ENCODE measurements at places on chromosomes 7 and 10.

DNA sequence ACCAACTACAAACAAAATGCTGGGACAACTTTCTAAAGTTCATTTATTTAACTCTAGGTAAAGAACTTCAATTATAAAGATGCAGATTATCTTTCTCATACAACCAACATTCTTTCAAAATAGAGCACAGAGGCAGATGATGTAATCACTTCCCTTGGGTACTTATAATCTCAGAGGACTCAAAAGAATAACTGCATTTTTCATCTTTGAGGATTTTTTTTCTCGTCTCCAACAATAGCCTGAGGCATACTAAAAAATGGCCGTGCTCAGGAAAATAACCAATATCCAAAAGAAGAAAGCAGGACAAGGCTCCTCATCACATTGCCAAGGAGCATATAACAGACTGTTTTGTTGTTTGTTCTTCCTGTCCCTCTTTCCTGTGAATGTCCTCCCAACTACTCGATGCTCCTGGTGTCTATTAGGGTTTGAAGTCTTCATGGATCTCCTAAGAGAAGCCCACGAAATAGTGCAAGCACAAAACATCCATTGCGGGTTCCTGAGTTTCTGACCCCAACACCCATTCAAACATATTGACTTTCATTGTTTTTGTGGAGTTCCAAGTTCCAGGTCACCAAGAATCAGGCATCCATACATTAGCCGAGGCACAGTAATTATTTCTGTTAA, 182.9 kb downstream of the SORCS1 start:
- no peak for DNase-seq

GRCh38 chr7:27636326-27637006, 26.2 kb downstream of the HIBADH start:
- DNase-seq, result no peak

DNA sequence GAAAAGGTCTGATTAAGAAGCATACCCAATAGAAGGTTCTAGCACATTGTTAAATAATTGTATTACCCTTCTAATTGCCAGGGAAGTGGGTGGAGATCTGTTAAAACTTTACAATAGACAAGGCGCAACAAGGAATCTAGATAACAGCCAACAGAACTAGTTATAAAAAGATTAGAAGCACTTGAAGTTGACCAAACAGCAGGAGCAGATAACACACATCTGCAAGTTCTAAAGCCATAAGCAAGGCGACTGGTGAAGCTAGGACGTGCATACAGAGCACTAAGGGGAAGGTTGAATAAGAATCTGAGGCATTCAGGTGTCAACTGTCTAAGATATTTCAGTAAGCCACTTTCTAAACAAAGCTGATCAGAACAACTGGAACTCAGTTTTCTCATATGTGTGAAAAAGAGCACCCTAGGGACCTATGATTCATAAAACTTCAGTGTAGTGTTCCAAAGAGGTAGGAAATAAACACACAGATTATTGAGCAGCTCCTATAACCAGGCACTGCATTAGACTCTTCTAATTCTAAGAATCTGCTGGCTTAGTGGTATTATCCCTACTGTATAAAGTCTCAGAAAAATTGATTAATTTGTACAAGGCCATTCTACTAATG, 111.2 kb downstream of the SAMD9 start:
- DNase-seq, result no peak

DNA sequence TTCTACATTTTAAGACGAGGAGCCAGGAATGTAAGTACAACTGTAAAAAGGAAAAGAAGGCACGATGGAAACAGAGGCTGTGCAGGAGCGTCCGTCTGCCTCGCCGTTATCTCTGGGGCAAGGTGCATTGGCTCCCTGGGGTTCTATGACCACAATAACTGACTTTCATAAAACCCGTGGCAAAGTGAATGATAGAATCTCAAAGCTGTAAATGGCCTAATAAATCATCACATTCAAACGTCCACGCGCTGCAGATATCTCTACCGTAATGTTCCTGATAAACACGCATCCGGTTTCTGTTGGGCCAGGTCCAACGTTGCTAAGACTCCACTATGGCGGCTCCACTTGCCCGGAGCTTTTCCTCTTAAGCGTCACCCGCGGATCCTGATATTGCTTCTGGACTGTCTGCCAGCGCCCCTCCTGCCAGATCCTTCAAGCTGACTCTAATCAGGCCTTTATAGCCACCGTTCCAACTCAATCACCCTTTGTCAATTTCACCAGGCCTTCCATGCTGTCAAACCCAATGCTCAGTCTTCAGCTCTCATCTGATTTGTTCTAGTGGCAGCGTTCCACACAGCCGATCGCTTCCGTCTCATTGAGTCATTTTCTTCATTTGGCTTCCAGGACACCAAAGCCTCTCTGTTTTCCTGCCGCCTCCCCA, 265.6 kb upstream of the FOXK1 start:
- no peak for DNase-seq

- DNase-seq, result no peak
Observed at GRCh38 chr10:110337906-110338305, 33.2 kb upstream of the SMNDC1 start.

GRCh38 chr7:76044375-76044865, 3.4 kb downstream of the STYXL1 start:
- no peak for DNase-seq

GRCh38 chr10:1467334-1468076, 269.8 kb downstream of the ADARB2 start:
- DNase-seq, result no peak

- no peak for DNase-seq
Observed at GRCh38 chr7:85224171-85224570, 37.3 kb upstream of the SEMA3D start.

DNA sequence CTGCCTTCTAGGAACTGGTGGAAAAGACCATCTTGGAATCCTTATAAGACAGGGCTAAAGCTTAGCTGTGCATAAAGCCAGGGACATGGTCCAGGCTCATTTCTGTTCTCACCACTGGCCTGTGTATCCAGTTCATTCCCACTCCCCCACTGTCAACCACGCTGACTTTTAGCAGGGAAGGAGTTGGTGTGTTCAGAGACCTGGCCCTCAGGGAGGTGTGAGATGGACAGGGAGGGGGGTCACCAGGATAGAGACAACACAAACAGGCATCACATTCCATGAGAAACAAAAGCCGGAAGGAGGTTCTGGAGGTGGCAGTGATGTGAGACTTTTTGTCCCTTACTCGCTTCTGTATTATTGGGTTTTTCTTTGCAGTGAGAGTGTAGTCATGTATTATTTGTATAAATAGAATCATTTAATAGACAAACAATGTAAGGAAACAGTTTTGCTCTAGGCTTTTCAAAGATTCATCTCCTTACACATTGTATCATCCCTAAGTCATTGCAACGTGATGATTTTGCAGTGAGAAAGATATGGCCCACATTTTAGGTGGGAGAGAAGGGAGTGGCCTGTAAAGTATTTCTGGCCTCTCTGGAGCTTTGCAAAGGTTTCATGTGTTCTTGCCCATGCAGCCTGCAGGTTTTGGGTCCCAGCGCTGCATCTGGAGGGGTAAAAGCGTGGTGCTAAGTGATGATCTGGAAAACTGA, 52.0 kb downstream of the EEPD1 start:
- no peak for DNase-seq

DNA sequence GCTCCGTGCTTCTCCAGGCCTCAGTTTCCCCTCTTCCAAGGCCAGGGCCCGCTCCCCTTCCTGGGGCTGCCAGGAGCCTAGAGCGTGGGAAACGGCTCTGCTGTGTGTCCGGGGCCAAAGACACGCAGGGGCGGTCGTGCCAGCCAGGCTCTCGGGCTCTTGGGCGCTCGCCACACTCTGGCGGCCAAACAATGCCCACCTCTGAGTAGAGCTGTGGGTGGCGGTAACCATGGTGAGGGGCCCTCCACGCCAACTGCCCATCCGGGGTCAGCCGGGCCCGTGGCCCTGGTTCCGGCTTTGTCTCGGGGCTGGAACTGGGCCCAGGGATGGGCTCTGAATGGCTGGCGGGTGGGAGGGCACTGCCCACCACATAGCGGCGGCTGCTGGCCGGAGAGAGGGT, 16.0 kb downstream of the GRIFIN start:
- DNase-seq, result no peak

DNA sequence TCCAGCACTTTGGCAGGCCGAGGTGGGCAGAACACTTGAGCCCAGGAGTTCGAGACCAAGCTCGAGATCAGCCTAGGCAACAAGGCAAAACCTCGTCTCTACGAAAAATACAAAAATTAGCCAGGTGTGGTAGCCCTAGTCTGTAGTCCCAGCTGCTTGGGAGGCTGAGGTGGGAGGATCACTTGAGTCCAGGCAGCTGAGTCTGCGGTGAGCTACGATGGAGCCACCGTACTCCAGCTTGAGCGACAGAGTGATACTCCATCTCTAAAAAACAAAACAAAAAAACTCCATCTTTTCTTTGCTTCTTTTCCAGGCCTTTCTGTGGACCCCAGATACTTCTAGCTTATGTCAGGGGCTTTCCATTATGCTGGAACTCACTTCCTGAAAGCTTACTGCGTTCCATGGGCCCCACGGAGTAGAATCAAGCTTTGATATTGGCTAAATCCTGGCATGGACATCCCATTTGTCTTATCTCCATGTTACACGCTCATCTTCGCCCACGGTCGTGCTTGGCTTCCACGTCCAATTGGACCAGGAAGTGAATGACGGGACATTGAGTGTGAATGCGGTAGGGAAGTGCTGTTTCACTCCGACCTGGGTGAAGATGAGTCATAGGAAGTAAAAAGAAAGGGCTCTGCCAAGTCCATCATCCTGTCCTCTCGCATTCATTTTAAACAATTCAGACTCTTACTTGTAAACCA, 45.7 kb downstream of the FAM171A1 start:
- no peak for DNase-seq

GRCh38 chr7:157668221-157668883, 331.5 kb downstream of the DNAJB6 start:
- DNase-seq, result no peak

DNA sequence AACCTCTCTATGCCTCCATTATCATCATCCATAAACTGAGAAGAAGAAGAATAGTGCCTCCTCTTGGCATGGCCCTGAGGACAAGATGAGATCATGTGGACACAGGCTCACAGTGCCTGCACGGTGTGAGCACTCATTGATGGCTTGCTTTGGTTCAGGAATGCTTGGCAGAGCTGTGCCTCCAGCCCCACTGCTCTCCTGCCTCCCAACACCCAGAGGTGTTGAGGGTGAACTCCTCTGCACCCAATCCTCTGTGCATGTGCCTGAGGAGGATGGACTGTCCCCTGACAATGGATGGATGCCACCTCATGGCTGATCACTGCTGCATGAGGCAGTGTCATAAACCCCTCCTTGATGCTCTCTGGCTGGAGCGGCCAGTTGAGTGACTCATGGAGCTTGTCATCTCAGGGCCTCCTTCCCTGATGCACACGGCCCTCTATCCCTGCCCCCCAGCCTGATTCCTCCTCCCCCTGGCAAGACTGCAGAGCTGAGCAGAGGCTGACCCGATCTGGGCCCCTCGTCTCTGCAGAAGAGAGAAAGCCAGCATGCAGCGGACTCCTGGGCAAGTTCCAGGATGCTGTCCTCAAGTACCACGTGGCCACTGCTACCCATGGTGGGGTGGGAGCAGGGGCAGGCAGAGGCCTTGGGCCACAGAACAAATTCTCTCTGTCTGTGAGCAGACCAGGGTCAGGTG, 136.3 kb downstream of the KCNMA1 start:
- no peak for DNase-seq

DNA sequence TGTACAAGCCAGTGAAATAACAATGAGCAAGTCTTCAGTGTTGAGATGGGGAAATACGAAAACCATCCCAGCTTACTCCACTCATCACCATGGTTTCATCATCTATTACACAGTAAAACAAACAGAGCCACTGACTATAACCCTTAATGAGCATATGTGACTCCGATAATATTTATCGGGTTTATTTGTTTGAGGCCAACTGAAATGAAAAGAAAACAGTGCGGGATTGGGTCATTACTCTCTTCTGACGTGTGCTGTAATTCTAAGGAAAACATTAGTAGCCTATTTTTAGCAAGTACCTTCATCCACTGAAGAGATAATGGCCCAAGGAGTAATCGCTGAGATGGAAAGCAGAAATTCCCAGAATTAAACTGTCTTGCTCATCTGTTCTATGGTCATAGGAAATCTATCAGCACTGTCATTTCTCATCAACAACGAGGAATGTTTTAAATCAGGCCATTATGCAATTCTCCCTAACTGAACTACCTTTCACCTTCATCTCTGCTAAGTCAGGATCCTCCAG, 716.5 kb downstream of the INHBA start:
- no peak for DNase-seq

- no peak for DNase-seq
Observed at GRCh38 chr7:54615537-54615936, 73.4 kb downstream of the VSTM2A start.

DNA sequence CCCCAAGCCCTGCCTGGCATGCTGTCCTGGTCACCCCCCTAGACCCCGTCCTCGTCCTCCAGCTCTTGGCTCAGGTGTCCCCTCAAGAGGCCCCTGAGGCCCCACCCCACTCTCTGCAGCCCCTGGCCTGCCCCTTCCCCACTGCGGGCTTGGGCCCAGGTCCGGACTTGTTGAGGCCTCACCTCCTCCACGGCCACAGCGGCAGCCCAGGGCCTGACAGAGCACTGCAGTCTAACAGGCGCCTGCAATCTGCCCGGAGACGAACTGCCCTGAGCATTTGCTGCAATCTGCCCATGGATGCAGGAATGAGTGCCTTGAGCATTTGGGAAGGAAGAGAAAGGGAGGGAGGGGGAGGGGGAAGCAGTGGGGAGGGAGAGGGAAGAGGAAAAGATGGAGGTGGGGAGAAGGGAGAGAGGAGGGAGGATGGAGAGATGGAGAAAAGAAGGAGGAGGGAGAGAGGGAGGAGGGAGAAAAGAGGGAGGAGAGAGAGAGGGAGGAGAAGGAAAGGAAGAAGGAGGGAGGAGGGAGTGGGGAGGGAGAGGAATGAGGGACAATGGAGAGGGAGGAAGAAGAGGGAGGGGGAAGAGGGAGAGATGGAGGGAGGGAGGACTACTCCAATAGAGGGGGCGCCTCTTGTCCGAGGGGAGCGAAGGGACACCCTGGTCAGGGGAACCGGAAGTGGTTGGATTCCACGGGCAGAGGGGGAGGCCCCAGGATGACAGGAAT, 73.9 kb downstream of the PDGFA start:
- no peak for DNase-seq

- DNase-seq, result no peak
Observed at GRCh38 chr7:127705461-127705959, 53.5 kb downstream of the SND1 start.

DNA sequence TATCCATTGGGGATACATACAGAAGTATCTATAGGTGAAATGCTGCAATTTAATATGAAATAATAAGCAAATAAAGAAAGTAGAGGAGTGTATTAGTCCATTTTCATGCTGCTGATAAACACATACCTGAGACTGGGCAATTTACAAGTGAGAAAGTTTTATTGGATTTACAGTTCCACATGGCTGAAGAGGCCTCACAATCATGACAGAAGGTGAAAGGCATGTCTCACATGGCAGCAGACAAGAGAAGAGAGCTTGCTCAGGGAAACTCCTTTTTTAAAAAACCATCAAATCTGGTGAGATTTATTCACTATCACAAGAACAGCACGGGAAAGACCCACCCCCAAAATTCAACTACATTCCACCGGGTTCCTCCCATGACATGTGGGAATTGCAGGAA, 82.8 kb upstream of the TRIM24 start:
- no peak for DNase-seq

GRCh38 chr7:83550100-83550499, 98.8 kb downstream of the SEMA3E start:
- DNase-seq, result no peak
